ENCODE measurements at places on chromosomes 12 and 14. TPM values are rescaled to one million over a fixed set of nuclear protein-coding genes. Genes with fewer than 3 reads are reported as not detected.

Gene NKX2-1
- 1.5 TPM for polyA plus RNA-seq

Gene GPR65
- not detected for polyA plus RNA-seq

Gene PRIMA1
- not detected for polyA plus RNA-seq

Gene GALNT8
- polyA plus RNA-seq = 25.9 TPM

Gene PRICKLE1
- 20.6 TPM for polyA plus RNA-seq

Gene FRMD6
- 5.7 TPM for polyA plus RNA-seq

Gene KCNH3
- 3.0 TPM for polyA plus RNA-seq

Gene SYT1
- polyA plus RNA-seq = 103 TPM

Gene TAS2R13
- polyA plus RNA-seq = 0.52 TPM

Gene SLC5A8
- polyA plus RNA-seq = 0.12 TPM

Gene ERH
- 423 TPM for polyA plus RNA-seq

Gene ADAMTS20
- 0.72 TPM for polyA plus RNA-seq

Gene CYP46A1
- polyA plus RNA-seq = 5.4 TPM

Gene EGLN3
- polyA plus RNA-seq = not detected

Gene SMCO3
- 2.7 TPM for polyA plus RNA-seq

Gene KCNC2
- polyA plus RNA-seq = 7.4 TPM

Gene MGP
- polyA plus RNA-seq = not detected

Gene ANO4
- 11.1 TPM for polyA plus RNA-seq

Gene LYSET
- polyA plus RNA-seq = 24.0 TPM

Gene KRT6C
- polyA plus RNA-seq = not detected
